Esophagus muscularis mucosa (tissue), 4 donors: ENCODE measurements at places on chromosomes 16 and 17.

DNA sequence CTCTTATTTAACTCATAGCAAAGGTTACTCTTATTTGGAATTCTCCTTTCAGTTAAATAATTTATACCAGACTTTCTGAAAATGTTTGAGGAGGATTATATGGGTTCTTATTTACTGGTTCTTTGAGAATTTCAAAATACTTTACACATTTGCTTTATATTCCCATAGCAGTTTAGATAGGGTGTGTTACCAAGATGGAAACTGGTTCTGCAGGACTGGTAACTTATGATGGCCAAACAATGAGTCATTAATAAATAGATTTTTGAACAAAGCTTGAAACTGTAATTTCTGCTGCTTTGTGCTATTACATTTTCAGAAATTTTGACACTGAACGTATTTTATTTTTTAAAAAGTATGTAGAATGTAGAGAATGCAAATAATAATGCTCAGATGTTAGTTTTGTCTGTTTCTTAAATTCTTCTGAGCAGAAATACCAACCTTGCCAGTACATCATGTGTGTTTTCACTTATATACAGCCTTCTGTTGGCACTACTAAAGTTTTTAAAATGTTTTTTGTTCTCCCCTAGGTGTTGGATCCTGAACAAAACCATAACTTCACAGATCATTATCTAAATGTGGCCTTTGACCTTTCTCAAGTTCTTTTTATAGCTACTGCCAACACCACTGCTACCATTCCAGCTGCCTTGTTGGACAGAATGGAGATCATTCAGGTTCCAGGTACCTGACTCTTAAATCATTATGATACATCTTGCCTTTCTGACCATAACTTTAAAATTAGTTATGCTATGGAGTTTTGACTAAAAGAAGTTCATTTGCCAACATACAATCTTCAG lies 48.3 kb upstream of the ABCC11 start:
- no peak for DNase-seq

DNA sequence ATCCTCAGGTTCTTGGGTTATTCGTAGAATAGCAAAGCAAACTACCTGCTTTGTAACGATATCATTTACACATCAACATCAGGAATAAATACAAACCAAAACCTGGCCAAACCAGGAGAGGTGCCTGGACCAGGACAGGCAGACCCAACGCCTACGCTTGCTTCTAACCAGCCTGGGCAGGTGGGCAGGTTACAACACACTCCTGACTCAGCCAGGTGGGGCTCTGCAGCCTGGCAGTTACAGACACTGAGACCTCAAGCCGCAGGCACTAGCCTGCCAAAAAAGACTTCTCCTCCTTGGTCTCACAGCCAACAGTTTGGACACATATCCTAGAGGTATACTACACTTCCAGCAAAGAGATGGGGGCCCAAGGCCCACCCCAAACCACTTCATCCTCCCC lies 14.0 kb downstream of the ANKRD11 start:
- DNase-seq = no peak

- no peak for DNase-seq
Observed at GRCh38 chr17:62611292-62611691, 16.2 kb upstream of the MRC2 start.

- no peak for DNase-seq
Observed at GRCh38 chr17:80937462-80938381, 53.9 kb upstream of the CHMP6 start.

DNA sequence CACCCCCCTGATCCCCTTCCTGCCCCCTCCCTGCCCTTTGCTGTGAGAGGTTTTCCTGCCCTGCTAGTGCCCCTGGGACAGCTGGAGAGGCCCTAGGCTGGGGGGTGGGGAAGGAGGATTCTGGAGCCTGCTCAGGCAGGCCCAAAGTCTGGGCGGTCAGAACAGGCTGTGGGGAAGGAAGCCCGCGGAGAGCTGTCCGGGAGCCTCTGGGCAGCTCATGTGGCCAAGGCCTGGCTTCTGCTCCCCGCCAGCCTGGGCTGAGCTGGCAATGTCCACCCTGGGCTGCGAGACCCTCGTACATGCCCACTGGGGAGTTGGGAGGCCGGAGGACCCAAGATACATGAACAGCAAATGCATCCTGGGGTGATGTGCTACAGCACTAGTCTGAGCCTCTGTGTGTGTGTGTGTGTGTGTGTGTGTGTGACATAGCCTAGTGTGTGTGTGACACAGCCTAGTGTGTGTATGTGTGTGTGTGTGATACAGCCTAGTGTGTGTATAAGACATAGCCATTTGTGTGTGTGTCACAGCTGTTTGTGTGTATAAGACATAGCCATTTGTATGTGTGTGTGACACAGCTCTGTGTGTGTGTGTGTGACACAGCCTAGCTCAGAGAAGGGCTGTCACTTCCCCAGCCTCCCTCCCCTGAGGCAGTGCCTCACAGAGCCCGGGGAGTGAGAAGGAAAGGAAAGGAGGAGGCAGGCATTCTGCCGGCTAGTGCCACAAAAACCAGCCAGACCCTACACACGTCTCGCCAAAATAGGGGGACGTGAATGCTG lies 201.4 kb upstream of the CIBAR2 start:
- no peak for DNase-seq

GRCh38 chr17:2055292-2056205 lies 646 bp downstream of the HIC1 start:
- no peak for DNase-seq

- no peak for DNase-seq
Observed at GRCh38 chr17:30594223-30594952, 117.2 kb downstream of the GOSR1 start.

DNA sequence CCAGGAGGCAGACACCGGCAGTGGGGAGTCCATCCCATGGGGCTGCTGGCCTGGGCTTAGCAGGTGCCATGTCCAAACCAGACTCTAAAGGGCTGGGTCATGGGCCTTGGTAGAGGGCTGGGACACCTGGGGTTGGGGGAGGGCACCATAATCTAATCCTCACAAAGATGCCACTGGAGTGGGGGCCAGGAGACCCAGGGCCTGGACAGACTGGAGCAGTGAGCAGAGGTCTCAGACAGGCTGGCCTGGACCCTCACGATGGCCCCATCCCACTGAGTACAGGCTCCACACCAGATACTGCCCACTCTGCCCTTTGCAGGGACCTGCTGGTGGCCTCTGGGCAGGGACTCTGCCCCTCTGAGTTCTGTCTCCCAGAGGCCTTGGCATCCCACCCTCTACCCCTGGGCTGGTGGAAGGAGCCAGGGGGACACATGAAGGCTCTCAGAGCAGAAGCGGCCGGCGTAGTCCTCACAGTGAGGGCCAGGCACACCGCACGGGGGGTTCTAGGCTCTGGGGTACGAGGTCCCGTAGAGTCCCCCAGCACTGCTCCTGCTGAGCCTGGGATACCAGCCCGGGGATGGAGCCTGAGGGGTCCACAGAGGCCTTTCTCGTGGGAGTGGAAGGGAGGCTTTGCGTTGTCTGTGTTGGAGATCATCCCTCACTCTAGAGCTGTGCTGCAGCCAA lies 10.0 kb upstream of the SRRM2 start:
- no peak for DNase-seq

- no peak for DNase-seq
Observed at GRCh38 chr17:39562395-39562794, 45.3 kb downstream of the NEUROD2 start.

GRCh38 chr16:57878586-57878985 lies 76.3 kb upstream of the KIFC3 start:
- DNase-seq = no peak

DNA sequence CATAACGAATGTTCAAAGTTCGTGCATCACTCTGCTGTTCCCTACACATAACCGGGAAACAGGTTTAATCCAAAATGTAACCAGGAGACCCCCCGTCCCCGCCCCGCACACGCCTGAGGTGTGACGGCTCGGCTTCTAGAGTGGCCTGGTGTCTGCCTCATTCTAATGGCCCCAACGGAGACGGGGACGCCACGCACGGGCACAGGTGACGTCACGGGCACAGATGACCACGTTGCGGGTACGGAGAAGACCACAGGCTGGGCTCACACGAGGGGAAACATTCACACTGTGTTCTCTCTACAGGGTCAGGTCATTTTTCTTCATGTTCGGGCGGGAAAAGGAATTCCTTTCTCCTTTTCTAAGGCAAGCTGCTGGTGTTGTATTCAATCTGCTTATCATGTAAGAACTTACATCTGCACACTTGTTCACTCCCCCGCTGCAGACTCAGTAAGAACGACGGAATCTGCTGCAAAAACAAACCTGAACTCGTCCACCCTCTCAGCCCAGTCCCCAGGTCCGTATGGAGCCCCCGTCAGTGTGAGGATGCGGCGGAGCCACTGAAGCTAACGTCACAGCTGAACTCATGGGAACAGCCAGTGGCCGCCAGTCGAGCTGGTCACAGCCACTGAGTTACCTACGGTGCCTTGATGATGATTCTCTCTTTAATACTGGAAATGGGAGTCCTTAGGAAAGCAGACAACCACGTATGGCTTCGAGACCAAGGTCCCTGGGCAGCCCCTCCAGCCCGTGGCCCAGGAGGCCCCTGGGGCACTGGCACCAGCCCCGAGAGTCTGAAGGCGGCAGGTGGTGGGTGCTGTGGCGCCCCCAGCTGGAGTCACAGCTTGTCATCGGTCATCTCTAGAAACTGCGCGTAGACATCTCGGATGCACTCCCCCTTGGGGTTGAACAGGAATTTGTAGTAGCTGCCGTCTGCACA lies 32.9 kb downstream of the WDR45B start:
- no peak for DNase-seq

DNA sequence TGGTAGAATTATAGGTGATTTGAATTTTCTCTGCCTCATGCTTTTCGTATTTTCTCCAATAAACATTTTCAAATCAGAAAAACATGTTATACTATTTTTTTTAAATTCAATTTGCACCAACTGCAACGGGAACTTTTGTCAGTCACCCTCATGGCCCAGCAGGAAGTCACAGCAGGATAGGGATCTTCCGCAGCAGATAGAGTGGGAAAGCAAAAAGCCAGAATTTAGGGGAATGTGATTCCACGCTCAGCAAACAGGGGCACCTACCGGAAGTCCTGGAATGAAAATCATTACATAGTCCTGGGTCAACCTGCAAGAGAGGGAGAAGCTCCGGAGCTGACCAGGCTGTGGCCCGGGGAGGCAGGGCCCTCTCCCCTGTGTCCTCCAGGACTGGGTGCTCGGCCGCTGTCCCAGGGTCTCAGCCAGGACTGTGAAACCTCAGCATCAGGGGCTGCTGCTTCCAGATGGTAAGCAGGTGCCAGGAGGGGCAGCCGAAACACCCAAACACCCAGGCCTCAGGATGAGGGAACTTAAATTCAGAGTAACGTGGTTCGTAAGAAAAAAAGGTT lies 3.9 kb downstream of the SLC47A2 start:
- DNase-seq = no peak

DNA sequence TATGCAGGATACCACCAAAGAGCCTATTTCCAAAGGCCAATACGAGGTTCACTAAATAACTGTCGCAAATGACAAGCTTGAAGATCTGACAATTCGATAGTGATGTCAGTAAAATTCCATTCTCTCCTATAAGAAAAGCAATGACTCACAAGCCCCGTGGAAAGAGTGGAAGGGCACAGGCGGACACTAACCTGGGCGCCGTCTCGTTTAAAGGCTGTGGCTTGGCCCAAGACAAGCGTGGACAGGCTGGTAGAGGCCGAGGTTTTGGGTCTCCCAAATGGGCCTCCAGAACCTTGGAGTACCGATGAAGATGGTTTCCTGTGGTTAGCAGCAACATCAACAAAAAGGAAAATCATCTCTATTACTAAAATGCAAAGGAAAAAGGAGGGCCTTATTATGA lies 16.5 kb upstream of the SLC38A8 start:
- DNase-seq = no peak

- DNase-seq = no peak
Observed at GRCh38 chr16:83110269-83110668, 483.5 kb downstream of the CDH13 start.

DNA sequence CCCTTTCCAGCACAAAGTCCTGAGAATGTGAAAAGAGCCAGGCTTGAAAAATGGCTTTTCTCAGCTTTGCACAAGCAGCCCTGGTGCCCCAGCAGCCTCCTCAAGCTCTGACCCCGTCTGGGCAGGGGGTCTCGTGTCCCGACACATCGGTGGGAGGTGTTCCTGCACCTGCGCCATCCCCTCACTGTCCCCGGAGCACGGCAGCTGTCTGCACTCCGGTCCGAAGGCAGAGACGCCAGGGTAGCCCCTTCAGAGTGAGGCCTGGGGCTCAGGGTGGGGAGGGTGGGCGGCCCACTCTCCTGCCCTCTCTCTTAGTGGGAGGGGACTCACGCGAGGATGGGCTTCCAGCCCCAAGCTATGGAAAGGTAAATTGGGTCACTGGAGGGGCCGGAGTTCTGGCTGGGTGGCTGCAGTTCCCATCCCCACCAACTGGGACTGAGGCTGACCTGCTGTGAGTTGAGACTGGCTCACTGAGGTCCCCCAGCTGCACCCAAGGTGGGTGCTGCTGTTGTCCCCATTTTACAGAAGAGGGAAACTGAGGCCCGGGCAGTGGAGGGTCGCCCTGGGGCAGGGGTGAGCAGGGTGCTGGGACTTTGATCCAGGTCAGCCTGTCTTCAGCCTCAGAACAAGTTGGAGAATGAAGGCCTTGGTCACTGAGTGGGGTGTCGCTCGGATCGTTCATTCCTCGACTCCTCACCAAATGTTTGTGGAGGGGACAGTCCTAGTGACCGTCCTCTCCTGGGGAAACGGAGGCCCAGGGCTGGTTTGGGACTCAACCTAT lies 2.3 kb upstream of the BAIAP3 start:
- no peak for DNase-seq

GRCh38 chr16:68756239-68756915 lies 19.3 kb downstream of the CDH1 start:
- DNase-seq = no peak

DNA sequence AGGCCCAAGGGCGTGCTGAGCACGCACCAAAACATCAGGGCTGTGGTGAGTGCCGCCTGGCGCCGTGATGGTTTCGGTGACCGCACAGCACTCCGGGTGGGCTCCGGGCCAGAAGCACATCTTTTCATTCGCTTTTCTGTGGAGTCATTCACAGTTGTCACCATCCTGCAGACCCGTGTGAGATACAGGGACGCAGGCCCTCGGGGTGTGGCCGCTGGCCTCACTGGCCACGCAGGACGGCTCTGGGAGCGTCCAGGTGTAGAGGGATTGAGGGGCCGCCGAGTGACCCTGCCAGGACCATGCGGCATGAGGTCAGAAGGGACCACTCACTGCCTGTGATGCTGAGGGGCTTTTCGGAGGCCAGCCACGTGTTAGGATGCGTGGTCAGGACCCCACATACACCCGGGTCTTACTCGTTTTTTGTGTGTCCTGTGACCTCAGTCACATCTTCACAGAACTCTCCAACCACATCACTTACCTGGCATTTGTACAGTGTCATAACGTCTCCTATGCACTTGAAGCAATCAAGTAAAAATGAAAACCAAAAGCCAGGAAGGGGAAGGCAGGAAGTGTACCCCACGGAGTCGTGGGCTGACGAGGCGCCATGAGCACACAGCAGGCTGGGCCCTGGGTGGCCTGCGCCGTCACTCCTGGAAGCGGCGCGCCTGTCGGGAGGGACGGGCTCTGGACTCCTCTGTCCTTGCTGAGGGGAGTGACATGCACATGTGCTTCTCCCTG lies 7.8 kb downstream of the ACSF3 start:
- no peak for DNase-seq

- DNase-seq = no peak
Observed at GRCh38 chr17:65666876-65667321, 105.5 kb upstream of the AXIN2 start.

- no peak for DNase-seq
Observed at GRCh38 chr17:42678951-42679491, 2.2 kb upstream of the PLEKHH3 start.

- no peak for DNase-seq
Observed at GRCh38 chr16:3696425-3697218, 20.7 kb downstream of the TRAP1 start.

- no peak for DNase-seq
Observed at GRCh38 chr17:67990909-67991308, 5.4 kb downstream of the C17orf58 start.
